T-helper 2 cell (primary cell): ENCODE measurements at places on chromosomes 1 and 21.

GRCh38 chr1:181817091-181817490 is 244.4 kb downstream of the ZNF648 start:
- no peak for DNase-seq

DNA sequence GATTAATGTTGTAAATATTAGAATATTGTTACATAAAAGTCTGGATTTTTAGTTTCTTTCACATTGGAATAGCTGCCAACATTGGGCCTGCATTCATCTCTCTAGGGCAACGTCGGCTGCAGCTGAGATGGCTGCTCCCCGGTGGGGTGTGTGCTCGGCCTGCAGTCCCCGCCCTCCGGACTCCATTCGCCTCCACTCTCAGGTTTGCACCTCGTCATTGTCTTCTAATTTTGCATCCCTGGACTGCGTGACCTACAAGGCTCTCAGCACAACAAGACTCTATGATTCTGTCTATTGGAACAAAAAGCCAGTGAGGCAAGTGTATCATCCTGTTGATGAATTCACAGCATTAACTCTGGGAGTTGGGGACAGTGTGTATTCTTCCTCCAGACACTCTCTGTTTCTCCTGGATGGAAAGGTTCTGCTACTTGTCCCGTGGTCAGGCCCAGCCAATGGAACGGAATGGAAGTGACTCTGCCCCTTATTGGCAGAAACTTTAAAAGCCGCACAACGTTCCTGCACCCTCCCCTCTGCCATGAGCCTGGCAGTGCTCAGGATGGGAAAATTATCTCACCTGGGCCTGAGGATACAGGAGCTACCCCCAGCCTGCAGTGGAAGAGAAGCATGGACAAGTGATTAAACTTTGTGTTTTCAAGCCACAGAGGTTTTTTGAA is 105.0 kb upstream of the SAMD11 start:
- no peak for DNase-seq

DNA sequence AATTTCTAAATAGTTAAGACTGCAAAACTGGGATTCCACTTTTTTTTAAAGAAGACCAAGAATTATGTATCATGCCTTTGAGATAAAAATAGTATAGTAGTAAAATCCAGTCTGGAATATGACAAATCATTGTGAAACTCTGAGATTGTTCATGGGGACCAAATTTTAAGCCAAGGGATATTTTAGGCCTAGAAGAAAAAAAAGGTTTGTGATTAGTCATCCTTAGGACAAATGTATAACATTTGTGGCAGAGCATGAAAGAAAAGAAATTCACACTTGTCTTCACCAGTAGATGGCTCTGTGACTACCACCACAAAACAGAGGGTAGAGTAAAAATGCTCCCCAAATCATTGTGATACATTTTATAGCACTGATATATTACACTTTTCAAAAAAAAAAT is 226.1 kb downstream of the KCTD3 start:
- DNase-seq = no peak

- DNase-seq = no peak
These were observed 7.5 kb upstream of the SLC19A2 start for GRCh38 chr1:169493251-169493650.
